ENCODE measurements at places on chromosomes 1 and 21. TPM values are rescaled to one million over a fixed set of nuclear protein-coding genes. Genes with fewer than 3 reads are reported as not detected.

The RAD54L gene
- 3.7 TPM for total RNA-seq

DNA sequence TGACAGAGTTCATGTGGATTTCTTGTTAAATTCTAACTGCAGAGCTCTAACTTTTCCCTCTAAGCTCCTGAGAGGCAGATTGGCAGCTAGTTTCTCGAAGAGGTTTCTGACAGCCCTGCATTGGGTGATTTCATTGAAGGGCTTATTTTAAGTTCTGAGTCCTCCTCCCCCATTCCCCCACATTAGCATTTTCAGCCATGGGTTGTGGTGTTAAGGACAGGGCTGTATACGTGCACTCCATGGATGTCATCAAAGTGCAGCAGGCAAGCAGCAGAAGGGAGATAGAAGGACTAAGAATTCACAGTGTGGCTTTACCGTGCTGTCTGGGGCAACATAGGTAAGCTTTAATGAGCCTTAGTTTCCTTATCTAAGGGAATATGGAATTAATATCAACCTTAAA, 19.0 kb downstream of the CRYZ start:
- no peak for DNase-seq

DNA sequence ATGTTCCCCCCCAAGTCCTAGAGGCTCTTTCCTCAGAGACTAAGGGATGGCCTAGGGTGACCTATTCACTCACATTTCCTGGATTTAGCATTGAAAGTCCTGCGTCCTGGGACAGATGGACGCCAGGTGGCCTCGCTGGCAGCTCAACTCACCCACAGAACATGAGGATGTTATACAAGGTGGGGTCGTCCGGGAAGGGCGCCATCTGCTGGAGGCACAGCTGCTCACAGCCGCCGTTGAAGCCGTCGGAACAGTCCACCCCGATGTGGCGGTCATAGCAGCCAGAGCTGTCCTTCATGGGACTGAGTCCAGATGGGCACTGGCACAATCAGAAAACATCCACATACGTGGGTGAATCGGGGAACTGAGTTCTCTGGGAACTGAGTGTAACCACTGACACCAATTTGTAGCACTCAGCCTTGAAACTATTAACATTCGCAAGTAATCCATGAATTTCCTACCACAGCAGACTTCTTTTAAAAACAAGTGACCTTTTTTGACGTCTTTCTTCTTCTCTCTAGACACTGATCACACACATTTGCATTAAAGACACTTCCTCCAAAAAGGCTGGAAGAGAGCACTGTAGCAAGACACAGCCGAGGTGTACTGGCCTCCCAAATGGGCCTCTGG, 215.4 kb downstream of the ASTN1 start:
- DNase-seq, result no peak

The PRKCZ gene
- 20.5 TPM for total RNA-seq

The SPRR2G gene
- not detected for total RNA-seq

GRCh38 chr1:226912587-226913176, 27.4 kb upstream of the COQ8A start:
- no peak for DNase-seq

- DNase-seq, result no peak
Measured at GRCh38 chr1:159492575-159493323, 43.1 kb downstream of the OR10J5 start.

DNA sequence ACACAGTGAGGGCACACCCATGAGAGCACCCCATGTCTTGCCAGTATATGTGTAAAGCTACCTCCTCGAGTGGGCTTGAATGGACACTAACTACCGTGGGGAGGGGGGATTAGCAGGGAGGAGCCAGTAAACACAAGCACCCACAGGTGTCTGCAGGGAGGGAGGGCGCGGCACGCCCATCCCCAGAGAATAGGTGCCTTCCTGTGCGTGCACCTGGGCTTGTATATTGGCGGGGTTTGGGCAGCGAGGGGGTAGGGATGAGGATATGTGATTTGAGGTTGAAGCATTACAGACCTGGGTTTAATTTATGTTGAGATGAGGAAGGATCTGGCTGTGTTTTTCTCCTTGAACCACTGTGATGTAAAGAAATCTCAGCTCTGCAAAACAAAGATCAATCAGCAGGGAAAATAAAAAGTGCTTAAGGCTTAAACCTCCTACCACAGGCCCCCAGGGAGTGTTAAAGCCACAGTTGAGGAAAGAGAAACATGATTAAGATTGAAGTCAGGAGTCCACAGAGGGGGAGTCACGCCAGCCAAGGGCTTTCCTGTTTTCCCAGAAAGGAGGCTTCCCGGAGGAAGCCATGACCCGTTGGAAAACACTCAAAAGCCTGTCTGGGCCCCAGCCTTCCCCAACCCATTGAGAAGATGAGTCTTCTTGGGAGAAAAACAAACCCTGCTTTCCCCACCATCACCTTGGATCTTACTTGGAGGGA, 80.0 kb downstream of the CAMK2N1 start:
- DNase-seq, result no peak

Measured in activated B cell treated with CpG ODN at 0.5 μM for 24 hours (primary cell).